ENCODE measurements at places on chromosomes 4 and X.

DNA sequence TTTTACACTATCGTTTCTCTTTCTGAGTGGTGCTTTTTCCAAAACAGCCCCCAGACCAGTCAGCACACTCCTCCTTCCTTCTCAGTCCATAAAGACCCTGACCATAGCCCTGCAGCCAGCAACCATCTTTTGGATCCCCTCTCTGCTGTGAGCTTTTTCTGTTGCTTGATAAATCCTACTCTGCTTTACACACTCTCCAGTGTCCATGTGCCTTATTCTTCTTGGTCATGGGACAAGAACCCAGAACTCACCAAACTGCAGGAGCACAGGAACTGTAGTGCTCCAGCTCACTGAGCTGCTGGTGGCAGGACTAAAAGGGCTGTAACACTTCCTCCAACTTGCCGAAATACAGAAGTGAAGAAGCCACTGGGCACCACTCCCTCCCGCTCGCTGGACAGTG, 32.5 kb downstream of the COX18 start:
- DNase-seq: no peak

GRCh38 chrX:118530219-118530911, 34.8 kb downstream of the DOCK11 start:
- no peak for DNase-seq

DNA sequence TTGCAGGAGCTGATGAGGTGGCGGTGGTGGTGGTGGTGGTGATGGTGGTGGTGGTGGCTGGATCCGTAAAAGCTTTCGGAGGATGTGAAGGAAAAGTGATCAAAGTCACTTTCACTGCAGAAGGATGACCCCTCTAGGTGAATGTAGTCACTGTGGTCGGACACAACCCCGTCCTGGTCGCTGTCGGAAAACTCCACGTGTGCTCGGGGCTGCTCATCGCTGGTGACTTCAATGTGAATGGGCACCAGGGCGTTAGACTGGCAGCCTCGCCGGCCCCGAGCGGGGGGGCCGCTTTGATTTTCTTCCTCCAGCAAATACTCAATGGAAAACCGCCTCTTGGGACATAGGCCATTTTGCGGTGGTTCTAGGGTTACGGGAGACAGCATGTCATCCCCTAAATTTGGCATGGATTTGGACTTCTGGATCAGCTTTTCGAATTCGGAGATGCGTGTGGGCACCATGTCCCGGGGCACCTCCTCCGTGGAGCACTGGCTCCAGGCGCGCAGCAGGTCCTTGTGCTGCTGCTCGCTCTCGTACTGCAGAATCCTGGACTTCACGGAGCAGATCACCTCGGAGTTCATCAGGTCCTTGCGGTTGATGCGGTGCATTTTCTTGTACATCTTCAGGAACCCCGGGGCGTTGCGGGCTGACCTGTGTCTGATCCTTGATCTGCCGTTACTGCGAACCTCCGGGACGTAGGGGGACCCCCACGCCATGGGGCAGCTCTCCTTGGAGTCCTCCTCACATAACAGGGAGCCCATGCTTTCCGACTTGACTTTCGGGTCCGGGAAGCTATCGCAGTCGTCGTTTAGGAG, 88.3 kb upstream of the PDLIM3 start:
- DNase-seq: no peak

GRCh38 chrX:102042372-102043325, 82.8 kb upstream of the TCEAL2 start:
- no peak for DNase-seq

GRCh38 chr4:86092684-86093083, 267.2 kb downstream of the MAPK10 start:
- no peak for DNase-seq

DNA sequence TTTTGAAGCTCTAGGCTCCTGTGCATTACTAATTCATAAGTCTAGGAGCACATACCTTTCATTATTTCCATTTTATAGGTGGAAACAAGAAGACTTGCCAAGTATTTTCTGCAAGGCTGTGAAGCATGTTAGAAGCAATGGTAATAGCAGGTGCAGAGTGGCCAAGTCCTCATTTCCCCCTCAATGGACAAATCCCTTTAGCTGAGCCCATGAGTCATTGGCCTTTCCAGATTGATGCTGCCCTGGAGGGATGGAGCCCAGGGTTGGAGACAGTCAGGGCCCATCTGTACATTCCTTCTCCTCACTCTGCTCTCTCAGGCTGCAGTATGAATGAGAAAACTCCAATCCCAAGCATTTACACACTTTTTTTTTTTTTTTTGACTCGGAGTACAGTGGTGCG, 6.6 kb downstream of the MGST2 start:
- DNase-seq: no peak

DNA sequence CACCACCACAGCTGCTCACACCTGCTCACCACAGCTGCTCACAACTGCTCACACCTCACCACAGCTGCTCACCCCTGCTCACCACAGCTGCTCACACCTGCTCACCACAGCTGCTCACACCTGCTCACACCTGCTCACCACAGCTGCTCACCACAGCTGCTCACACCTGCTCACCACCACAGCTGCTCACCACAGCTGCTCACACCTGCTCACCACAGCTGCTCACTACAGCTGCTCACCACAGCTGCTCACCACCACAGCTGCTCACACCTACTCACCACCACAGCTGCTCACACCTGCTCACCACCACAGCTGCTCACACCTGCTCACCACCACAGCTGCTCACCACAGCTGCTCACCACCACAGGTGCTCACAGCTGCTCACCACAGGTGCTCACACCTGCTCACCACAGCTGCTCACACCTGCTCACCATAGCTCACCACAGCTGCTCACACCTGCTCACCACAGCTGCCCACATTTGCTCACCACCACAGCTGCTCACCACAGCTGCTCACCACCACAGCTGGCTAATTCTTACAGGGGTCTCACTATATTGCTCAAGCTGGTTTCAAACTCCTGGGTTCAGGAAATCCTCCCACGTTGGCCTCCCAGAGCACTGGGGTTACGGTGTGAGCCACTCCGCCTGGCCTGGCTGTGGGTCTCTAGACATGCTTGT, 30.4 kb upstream of the CPLX1 start:
- DNase-seq: no peak

DNA sequence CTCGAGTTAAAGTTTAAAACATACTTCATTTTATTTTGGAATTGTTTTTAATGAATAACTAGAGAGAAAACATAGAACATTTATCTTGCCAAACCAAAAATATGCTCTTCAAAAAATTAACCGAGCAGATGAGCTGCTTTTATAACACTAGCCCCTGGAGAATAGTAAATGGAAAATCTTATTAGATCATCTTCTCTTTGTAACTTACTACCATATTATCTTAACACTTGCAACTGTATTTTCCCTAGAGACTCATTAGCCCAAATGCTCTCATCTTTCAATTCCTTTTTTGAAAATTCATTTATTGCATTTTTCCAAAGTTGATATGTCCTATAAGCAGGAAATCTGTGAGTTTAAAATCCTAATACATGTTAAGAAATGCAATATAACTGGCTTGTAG, 143.3 kb downstream of the CAMK2D start:
- peak; percentile 16 for DNase-seq

DNA sequence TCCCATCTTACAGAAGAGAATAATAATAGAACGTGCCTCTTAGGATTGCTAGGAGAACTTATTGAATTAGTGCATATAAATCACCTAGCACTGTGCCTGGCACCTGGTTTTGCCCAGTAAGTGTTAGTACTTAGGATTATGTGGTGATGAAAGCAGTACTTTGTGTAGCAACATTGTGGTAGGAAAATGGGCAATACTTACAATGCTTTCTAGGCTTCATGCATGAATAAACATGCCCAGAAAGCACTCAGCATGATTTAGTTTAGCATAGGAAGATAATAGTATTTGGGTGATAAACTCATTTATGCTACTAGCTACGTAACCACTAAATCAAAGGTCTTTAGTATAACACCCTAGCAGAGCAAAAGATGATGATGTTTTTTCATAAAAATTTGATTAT, 105.6 kb downstream of the NEUROG2 start:
- DNase-seq: no peak

DNA sequence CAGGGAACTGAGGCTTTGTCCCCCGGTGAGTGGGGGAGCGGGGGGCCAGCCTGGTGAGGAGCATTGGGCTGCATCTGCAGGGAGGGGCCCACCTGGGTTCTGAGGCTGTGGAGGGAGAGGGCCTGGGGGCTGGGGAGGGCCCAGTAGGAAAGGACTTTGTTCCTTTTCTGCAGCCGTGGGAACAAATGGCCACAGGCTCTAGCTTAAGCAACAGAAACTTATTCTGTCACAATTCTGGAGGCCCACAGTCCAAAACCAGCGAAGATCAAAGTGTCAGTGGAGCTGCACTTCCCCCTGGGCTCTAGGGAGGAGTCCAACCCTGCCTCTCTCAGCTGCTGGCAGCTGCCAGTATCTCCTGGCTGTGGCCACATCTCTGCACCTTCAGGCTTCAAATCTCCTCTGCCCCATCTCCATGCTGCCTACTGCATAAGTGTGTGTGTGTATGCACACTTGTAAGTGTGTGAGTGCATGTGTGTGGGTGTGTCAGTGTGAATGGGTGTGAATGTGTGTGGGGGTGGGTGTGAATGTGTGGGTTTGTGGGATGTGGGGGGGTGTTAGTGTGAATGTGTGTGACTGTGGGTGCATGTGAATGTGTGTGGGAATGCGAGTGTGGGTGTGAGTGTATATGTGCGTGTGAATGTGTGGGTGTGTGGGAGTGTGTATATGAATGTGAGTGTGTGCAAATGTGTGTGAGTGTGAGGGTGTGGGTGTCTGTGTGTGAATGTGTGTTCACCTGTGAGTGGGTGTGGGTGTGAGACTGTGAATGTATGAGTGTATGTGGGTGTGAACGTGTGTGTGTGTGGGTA, 204.5 kb upstream of the PSAPL1 start:
- DNase-seq: no peak
